ENCODE measurements at places on chromosomes 5 and 9.

DNA sequence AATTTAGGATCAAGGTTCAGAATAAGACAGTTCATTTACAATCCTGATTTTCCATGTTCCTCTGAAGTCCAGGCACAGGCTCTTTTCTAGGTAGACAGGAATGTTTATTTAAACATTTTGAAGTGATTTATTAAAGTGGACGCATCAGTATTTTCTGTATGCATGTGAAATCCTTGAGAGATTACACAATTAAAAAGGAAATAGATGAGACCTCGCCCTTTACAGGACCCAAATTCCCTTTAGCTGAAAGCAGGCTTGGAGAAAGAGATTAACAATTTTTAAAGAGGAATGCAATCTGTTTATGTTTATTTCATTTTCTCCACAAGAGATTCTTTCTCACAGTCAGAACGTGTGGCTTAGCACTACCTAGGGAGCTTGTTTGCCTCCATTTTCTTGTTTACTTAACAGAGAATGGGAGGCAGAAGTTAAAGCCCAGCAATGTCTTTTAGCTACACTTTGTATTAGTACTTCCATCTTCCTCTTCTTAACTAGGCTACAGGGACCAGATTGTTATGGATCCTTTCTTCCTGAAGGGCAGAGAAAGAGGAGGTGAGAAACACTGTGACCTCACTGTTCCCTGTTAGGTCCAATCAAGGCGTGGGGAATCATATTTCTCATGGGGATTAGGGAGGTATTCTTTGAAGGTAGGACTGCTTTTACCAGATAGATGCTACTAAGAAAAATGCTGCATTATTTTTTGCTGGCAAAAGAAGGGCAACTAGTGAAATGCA, 416.0 kb downstream of the SH3GL2 start:
- no peak for DNase-seq

- peak; percentile 44 for DNase-seq
Measured at GRCh38 chr5:172958331-172959046, 735 bp upstream of the RPL26L1 start.

GRCh38 chr5:93425096-93425495, 155.9 kb downstream of the NR2F1-AS1 start:
- no peak for DNase-seq

DNA sequence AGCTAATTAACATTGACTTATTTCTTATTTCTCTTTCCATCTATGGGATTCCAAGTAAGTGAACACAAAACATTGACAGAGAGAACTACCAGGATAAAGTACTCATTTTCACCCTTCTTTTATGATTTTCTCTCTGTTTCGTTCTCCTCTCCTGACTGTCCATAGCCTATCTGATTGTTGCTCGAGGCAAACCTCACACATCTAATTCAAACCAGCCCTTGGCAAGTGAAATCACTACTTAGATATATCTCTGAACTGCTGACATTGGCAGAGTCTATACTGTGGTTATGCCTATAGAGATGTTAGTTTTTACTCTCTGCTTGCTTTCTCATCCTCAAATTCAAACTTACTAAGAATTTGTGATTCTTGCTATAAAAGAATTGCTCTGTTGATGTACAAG, 248.8 kb downstream of the ISL1 start:
- DNase-seq: no peak

- no peak for DNase-seq
Measured at GRCh38 chr5:62488531-62488930, 76.0 kb downstream of the IPO11 start.

DNA sequence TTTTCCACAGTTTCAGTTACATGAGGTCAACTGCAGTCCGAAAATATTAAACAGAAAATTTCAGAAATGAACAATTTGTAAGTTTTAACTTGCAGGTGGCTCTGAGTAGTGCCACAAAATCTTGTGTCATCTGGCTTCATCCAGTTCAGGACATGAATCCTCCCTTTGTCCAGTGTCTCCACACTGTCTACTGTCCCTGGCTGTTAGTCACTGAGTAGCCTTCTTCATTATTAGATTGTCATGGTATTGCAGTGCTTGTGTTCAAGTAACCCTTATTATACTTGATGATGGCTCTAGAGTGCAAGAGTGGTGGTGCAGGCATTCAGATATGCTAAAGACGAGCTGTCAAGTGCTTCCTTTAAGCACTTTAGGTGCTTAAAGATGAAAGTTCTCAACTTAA, 65.3 kb downstream of the CFAP95 start:
- DNase-seq: no peak

- peak; percentile 5 for DNase-seq
Measured at GRCh38 chr9:93261735-93262523, 78.0 kb downstream of the WNK2 start.

DNA sequence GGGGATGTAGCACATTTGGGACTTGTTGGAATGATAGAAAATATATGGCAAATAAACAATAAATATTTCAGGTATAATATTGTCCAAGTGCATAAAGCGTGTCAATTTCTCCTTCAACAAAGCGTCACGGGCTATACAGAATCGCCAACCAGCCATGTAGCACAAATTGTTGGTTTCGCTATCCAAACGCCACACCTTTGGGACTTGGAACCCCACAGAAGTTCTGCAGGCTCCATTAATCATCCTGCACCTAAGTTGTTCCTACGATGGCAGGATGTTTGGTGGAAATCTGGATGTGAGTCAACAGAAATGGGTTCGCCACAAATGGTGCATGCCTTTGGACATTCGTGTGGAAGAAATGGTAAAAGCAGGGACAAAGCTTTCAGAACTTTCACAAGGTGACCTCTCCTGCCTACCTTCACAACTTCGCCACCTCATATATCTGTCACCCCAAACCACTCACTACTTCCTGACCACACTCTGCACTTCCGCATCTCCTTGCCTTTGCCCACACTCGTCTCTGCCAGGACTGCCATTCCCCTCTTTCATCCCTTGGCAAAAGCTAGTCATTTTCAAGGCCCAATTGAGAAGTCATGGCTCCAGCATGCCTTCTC, 95.7 kb downstream of the LHFPL2 start:
- DNase-seq: no peak

GRCh38 chr5:157718519-157718918, 12.7 kb upstream of the THG1L start:
- DNase-seq: no peak

- DNase-seq: no peak
Measured at GRCh38 chr5:79750611-79751510, 61.2 kb downstream of the CMYA5 start.

GRCh38 chr9:21817176-21817575, 14.7 kb downstream of the MTAP start:
- no peak for DNase-seq

All from activated CD4-positive, alpha-beta T cell treated with anti-CD3 and anti-CD28 coated beads for 1 hour (primary cell).